ENCODE measurements at places on chromosomes 3 and 15.

DNA sequence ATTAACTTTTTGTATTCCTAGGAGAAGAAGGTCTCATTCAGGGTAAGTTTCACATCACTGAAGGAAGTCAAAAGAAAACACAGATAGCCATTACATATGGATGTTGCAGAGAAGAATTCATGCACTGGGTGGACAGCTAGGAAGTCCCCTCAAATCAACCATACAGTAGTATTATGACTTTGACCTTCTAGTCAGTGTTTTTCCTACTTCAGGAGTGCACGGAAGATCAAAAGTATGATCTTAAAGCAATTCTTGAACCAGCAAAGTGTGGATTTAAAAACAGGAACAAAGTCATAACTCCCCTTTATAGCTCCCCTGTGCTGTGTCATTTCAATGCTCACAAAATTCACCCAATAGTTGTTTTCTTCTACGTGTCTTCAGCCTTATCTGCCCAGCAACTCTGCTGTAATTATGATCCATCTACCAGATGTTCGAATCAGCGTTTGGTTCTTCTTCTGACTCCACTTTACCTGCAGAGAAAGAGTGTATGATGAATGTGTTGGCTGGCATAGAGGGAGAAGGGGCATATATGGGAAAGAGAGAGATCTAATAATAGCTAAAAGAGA, 118.1 kb upstream of the MEIS2 start:
- no peak overlapping the region for H3K27ac ChIP-seq
- no peaks in the 10 kb centered on the region for H3K4me1 ChIP-seq
- no peaks in the 10 kb centered on the region for H3K27me3 ChIP-seq
- H3K4me3 ChIP-seq: no peak overlapping the region
- no peaks in the 10 kb centered on the region for H3K36me3 ChIP-seq
- DNase-seq: no peak

GRCh38 chr15:100734586-100734985, 132.2 kb downstream of the ASB7 start:
- peaks cover 11% of the 10 kb centered on the region for H3K27me3 ChIP-seq
- DNase-seq: no peak
- H3K36me3 ChIP-seq: no peaks in the 10 kb centered on the region
- no peaks in the 10 kb centered on the region for H3K4me1 ChIP-seq
- H3K27ac ChIP-seq: no peak overlapping the region

DNA sequence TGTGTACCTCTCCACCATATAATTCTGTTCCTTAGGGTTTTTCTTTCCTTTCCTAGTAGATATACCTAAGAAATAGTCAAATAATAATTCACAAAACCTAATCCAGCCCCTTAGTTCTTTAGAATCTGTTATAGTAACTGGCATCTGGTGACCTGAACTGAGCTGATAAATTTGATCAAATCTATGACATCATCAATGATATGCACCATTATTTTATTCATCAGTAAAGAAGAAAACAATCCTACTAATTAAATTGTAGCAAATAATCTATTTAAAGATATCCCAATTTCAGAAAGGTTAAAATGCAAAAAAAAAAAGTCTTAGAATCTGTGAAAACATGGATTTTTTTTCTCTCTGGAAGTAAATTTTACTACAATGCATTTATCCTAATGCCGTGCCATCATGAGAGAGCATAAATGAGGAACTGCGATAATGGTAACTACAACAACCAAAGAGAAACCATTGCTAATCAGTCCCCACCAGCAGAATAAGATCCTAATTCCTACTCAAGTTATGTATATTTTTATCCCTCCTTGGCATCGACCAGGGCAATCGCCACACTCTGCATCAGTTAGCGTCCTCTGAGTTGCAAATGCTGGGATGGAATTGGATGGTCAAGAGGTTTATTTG, 6.6 kb upstream of the MNS1 start:
- H3K27ac ChIP-seq: no peak overlapping the region
- H3K4me3 ChIP-seq: no peak overlapping the region
- H3K27me3 ChIP-seq: peaks cover 9% of the 10 kb centered on the region
- no peak for DNase-seq
- peaks cover 11% of the 10 kb centered on the region for H3K4me1 ChIP-seq

DNA sequence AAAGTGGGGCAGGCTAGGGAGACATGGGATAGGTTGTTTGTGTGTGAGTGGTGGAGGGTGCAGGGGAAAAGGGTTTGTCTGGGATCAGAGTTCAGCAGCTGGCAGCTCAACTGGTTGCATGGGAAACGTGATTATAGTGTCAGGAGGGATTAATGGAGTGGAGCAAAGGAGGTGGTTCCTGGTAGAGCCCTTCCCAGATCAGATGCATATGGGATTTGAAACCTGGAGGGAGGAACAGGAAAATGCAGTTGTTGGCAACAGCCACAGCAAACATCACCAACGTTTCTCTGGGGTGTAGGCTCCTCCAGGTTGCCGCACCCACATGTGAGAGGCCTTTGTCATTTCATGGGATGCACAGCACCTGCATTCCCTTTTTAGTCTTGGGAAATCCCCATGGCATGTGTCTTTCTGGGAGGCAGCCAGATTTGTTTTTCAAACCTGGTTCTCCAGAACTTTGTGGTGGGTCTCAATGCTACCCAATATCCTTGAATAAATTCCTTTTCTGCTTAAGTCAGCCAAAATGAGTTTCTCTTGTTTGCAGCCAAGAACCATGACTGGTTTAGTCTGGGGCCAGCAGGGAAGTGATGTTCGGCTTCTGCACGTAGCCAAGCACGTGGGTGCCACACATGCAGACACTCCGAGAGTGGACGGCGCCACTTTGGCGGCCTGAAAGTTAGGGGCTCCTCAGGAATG, 61.3 kb downstream of the BDH1 start:
- no peaks in the 10 kb centered on the region for H3K4me1 ChIP-seq
- no peak overlapping the region for H3K4me3 ChIP-seq
- no peak for DNase-seq

GRCh38 chr3:175411946-175412345, 552.8 kb downstream of the NAALADL2 start:
- no peak for DNase-seq
- no peaks in the 10 kb centered on the region for H3K36me3 ChIP-seq
- no peaks in the 10 kb centered on the region for H3K27me3 ChIP-seq

DNA sequence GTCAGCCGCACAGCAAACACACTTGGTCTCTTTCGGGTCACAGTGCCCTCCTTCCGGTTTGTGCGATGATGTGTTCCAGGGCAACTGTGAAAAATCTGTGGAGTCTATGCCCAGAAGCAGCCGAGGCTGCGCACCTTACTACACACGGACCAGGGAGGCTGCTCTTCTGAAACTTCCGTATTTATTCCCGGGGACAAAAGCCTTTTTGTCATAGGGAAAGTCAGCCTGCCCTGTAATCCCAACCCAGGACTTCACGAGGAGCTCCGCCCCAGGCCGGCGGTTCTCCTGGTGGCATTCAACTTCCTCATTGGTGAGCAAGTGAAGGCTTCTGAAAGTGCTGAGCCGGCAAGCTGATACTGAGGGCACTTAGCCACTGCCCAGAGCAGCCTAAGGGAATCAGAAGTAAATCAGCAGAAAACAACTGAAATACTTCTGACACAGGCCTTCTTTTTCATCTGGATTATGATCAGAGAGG, 126.5 kb downstream of the FMN1 start:
- H3K27ac ChIP-seq: no peak overlapping the region
- H3K27me3 ChIP-seq: peaks cover 35% of the 10 kb centered on the region
- peaks cover 9% of the 10 kb centered on the region for H3K4me1 ChIP-seq
- H3K36me3 ChIP-seq: no peaks in the 10 kb centered on the region

- no peak overlapping the region for H3K27ac ChIP-seq
- DNase-seq: no peak
- no peak overlapping the region for H3K4me3 ChIP-seq
- H3K27me3 ChIP-seq: peaks cover 14% of the 10 kb centered on the region
These were observed 35.9 kb downstream of the NTRK3 start for GRCh38 chr15:88220443-88221335.

- no peak for DNase-seq
- no peak overlapping the region for H3K4me3 ChIP-seq
- H3K4me1 ChIP-seq: no peaks in the 10 kb centered on the region
These were observed 48.1 kb upstream of the CDV3 start for GRCh38 chr3:133525435-133525834.

GRCh38 chr3:16338999-16339398, 74.0 kb downstream of the OXNAD1 start:
- H3K27me3 ChIP-seq: no peaks in the 10 kb centered on the region
- no peak overlapping the region for H3K4me3 ChIP-seq
- H3K27ac ChIP-seq: peak overlapping the region; percentile 76
- no peak for DNase-seq
- H3K4me1 ChIP-seq: peaks cover 56% of the 10 kb centered on the region

GRCh38 chr3:33426630-33427317, 13.4 kb downstream of the UBP1 start:
- H3K27ac ChIP-seq: no peak overlapping the region
- no peak for DNase-seq
- no peak overlapping the region for H3K4me3 ChIP-seq
- H3K27me3 ChIP-seq: no peaks in the 10 kb centered on the region
- H3K36me3 ChIP-seq: peaks cover 27% of the 10 kb centered on the region

DNA sequence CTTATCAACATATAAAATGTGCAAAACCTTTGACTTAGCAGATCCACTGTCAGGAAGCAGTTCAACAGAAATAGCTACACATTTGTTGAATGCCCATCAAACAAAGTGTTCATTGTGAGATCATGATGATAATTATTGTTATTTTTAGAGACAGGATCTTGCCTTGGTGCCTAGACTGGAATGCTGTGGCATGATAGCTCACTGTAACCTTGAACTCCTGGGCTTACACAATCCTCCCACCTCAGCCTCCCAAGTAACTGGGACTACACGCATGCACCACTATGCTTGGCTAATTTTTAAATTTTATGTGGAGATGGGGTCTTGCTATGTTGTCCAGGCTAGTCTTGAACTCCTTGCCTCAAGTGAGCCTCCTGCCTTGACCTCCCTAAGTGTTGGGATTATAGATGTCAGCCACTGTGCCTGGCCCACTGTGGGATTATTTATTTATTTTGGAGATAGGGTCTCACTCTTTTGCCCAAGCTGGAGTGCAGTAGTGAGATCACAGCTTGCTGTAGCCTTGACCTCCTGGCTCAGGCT, 8.8 kb downstream of the MAP2K5 start:
- peaks cover 5% of the 10 kb centered on the region for H3K4me1 ChIP-seq
- H3K27ac ChIP-seq: no peak overlapping the region
- H3K4me3 ChIP-seq: no peak overlapping the region
- no peaks in the 10 kb centered on the region for H3K27me3 ChIP-seq

DNA sequence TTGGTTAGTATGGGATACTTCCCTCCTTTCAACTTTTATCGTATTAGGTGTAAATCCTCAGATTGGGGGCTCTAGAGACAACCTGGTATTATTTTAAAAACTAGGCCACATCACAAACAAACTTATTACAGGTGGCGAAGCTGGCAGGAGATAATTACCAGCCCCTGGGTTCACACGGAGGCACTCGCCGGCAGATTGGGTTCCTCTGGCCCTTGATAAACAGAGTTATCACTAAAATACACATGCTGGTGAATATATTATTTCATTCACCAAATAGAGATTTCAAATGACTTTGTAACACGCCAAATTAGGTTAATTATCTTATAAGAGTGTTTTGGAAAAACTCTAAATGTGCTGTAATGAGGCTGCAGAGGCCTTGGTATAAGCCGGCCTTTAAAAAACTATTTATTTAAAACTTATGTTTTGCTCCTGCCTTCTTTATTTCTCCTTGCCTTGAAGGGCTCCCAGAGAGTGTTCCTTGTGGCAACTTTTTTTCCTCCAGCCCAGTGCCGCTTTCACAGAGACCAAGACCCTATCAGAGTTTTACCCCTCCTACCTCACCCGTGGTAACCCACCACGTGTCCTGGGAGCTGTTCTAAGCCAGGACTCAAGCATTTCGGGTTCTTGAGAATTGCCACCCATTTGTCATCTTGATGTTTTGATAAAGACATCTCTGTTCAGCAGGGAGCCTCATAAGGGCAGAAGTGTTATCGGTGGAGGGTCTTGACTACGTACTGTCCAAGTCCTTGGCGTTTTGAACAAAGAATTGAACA, 468.6 kb upstream of the CFAP20DC start:
- H3K4me1 ChIP-seq: no peaks in the 10 kb centered on the region
- DNase-seq: no peak
- H3K4me3 ChIP-seq: no peak overlapping the region
- no peaks in the 10 kb centered on the region for H3K36me3 ChIP-seq
- no peaks in the 10 kb centered on the region for H3K27me3 ChIP-seq

DNA sequence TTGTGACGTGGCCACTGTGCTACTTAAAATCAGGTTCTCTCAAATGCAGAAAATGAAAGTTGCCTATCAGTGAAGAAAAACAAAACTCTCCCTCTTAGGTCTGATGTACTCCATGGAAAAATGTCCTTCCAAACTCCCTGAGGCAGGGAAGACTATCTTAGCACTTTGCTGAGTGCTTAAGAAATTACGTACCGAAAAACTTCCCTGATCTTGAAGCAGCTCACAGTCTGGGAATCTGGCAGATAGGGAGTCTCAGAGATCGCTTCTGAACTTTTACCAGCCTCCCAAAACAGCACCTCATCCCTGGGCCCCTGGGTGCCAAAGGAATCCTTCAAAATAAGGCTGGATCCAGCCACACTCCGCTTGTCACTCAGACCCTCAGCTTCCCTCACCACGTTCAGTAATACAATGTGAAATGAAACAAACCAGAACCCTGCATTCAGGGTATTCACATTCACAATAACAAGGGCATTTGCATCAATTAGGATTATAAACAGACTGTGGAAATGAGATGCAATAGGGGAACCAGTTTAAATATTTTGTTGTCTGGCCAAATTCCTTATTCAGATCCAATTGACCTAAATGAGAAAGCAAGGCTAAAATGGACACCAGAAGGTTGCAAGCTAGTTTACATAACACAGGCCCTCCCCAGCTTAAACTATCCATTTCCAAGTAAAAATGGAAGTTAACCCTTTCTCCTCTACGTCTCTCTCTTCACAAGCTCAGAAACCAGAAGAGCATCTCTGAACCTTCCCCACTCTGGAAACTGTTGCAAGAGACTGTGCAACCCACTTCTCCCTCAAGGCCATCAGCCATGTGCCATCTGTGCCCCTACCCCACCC, 20.9 kb downstream of the OSBPL10 start:
- no peaks in the 10 kb centered on the region for H3K36me3 ChIP-seq
- H3K27ac ChIP-seq: no peak overlapping the region
- DNase-seq: no peak
- peaks cover 9% of the 10 kb centered on the region for H3K4me1 ChIP-seq
- H3K4me3 ChIP-seq: no peak overlapping the region

GRCh38 chr15:71595846-71596553, 214.4 kb upstream of the NR2E3 start:
- peaks cover 4% of the 10 kb centered on the region for H3K27me3 ChIP-seq
- no peak overlapping the region for H3K27ac ChIP-seq
- DNase-seq: no peak
- no peaks in the 10 kb centered on the region for H3K36me3 ChIP-seq
- no peak overlapping the region for H3K4me3 ChIP-seq
- H3K4me1 ChIP-seq: no peaks in the 10 kb centered on the region
